ENCODE measurements at places on chromosomes 1 and 21.

GRCh38 chr1:46801323-46802055, 2.6 kb downstream of the CYP4B1 start:
- DNase-seq, result no peak

GRCh38 chr1:98048751-98049325, 128.0 kb upstream of the DPYD start:
- no peak for DNase-seq

DNA sequence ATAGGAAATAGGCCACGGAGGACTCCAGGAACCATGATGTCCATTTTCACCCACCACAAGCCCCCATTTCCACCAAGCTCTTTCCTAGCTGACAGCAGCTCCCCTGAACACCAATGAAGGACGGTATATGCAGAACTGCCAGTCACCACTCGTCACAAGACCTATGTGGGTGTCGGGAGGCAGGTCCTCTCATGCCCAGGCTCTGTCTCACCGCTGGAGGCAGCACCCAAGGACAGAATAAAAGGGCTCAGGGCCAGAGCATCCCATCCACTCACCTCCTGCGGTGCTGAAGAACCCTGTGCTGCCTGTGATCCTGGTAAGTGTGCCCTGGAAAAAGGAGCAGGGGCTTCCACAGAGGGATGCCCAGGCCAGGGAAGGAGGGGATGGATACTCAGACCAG, at the start of gene LCE1F:
Gene LCE1F (plus strand): TSS at position 266 of the 400 bp plus-strand sequence. CDS start 1,232 bp downstream, outside the sequence.
- DNase-seq, result no peak

- no peak for DNase-seq
Measured at GRCh38 chr1:47875036-47875435, 122.1 kb downstream of the TRABD2B start.

- DNase-seq, result peak; percentile 32
Measured at GRCh38 chr1:62437273-62437940, 558 bp downstream of the USP1 start.

GRCh38 chr1:198153103-198153502, 3.7 kb upstream of the NEK7 start:
- DNase-seq, result no peak

DNA sequence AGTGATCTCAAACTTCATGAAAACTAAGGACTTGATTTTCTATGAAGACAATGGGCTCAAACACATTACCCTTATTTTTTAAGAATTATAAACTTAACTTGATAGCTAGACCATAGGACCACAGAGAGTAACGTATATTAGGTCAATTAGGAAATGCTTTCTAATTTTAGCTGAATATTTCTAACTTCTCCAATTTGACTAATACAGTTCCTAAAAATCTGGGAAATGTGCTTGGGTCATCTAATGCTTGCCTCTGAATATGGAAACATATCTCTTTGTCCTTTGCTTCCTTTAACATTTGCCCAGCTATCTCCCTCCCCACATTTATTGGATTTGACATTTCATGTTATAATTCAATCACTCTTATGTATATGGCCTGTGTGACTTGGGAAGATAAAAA, 141.4 kb downstream of the LHX8 start:
- no peak for DNase-seq

GRCh38 chr1:153790313-153790965, 15.2 kb downstream of the SLC27A3 start:
- DNase-seq, result no peak

DNA sequence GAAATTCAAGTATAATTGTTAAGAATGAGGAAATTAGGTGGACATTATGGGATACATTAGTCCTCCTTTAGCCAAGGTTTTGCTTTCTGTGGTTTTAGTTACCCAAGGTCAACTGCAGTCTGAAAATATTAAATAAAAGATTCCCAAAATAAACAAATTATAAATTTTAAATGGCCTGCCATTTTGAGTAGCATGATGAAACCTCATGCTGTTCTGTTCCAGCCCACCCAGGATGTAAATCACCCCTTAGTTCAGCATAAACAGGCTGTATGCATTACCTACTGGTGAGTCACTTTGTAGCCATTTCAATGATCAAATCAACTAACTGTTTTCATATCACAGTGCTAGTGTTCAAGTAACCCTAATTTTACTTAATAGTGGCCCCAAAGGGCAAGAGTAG, 132.5 kb upstream of the LYPLAL1 start:
- no peak for DNase-seq

DNA sequence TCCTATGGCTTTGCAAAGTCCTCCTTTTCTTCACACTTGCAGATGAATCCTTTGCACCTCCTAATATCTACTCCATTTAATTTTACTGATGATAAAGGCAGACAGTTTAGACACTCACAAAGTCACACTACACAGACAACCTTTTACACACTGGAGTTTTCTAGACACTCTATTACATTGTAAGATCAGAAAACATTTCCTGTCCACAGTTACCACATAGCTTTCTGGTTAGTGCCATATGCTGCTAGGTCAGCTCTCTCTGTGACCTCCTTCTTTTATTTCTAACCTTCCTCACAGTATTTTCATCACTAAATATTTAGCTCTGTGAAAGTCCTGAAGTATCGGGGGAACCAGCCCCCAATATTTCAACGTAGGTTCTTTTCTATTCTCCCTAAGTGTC, 5.1 kb downstream of the SH2D1B start:
- DNase-seq, result no peak
